Gastroesophageal sphincter (tissue), 4 donors: ENCODE measurements at places on chromosomes 5 and 9. TPM values are rescaled to one million over a fixed set of nuclear protein-coding genes. Genes with fewer than 3 reads are reported as not detected.

- ATAC-seq = no peak
These were observed 24.2 kb upstream of the SIL1 start for GRCh38 chr5:139222346-139222745.

- ATAC-seq = no peak
These were observed 243.7 kb downstream of the SEMA5A start for GRCh38 chr5:9302218-9302617.

The ANKRD18B gene
- total RNA-seq = 0.10 TPM

DNA sequence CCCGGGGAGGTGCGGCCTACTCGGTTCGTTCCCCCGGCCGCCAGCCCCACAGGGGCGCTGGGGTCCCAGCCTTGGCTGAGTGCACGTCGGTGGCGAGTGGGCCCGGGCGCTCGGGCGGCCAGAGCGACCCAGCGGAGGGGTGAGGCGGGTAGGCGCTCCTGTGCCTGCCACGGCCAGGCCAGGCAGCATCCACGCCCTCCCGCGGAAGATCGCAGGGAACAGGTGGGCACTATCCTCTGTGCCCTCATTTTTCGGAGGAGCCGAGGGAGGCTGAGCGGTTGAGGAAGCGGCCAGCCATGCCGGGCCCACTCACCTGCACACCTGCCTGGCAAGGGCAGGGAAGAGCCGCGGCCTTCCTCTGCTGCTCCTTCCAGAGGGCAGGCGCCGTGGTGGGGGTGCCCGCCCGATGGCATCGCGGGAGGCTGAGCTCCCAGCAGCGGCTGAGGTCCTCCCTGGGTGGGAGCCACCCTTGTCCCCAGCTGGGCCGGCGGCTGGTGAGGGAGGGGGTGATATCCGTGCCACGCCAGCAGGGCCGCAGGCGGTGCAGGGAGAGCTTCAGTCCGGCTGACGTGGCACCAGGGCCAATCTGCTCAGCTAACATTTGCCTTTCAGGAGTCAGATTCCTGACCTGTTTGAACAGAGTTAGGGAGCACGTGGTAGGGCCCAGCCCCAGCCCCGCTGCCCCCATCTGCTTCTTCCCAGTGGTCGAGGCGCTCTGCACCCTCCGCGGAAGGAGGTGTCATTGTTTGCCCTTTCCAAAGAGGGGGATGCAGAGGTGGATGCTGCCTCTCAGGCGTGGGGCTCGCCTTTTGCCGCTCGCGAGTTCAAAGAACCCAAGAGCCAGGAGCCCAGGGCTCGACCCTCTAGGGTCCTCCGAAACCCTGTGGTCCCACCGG lies 1.6 kb upstream of the SEC16A start:
- ATAC-seq = no peak

GRCh38 chr5:849651-850301 lies 1.0 kb downstream of the ZDHHC11 start:
- ATAC-seq = peak; percentile 60

DNA sequence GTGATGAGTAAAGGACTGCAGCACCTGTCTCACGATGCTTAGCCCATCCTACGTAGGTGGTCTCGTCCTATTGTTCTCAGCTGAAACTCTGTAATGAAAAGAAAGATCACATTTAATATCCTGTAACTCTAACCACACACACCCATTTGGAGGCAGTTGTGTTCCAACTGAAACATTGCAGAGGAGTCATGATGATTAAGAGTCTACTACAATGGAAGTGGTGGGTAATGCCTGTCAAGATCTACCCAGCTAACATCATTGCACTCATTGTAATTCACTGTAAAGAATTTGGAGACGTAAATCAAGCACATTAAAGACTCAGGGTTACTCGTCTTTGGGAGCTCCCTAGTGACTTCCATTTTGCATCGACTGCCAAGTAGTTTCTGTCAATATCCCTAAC lies 106.0 kb upstream of the PTPN3 start:
- no peak for ATAC-seq

DNA sequence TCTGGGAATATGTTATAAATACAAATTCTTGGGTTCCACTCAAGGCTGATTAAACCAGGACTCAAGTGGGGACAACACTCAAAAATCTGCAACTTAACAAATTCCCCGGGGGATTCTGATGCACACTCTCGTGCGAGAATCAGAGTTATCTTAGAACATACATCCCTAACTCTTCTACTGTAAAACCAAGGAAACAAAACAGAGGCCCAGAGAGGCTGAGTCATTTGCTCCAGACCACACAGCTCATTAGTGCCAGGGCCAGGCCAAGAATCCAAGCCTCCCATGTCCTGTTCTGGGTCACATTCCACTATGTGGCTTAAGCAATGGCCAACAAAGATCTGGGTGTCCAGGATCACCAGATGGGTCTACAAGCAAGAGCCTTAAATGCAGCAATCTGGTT lies 166.0 kb downstream of the ADAMTS12 start:
- ATAC-seq = no peak

- ATAC-seq = no peak
These were observed 31.1 kb upstream of the MVB12B start for GRCh38 chr9:126295516-126295915.

- no peak for ATAC-seq
These were observed 43.1 kb downstream of the P4HA2 start for GRCh38 chr5:132184588-132184987.

GRCh38 chr5:170179626-170180025 lies 53.2 kb upstream of the C5orf58 start:
- no peak for ATAC-seq

DNA sequence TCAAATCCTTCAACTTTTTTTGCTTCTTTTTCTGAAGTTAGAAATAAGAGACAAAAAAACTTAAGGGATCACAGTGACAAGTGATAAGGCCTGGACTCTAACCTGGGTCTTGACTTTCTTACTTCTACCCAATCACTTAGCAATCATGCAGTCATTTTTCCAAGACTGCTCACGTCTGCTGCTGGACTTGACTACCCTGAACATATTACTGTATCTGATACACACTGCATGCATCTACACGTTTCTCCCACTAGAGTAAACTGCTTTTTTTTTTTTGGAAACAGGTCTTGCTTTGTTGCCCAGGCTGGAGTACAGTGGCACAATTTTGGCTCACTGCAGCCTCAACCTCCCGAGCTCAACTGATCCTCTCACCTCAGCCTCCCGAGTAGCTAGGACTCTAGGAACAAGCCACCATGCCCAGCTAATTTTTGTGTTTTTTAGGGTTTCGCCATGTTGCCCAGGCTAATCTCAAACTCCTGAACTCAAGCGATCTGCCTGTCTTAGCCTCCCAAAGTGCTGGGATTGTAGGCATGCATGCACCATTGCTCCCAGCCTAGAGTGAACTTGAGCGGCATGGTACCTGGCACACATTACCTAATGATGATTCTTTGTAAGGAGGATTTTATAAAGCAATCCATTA lies 7.4 kb downstream of the PLIN2 start:
- no peak for ATAC-seq

DNA sequence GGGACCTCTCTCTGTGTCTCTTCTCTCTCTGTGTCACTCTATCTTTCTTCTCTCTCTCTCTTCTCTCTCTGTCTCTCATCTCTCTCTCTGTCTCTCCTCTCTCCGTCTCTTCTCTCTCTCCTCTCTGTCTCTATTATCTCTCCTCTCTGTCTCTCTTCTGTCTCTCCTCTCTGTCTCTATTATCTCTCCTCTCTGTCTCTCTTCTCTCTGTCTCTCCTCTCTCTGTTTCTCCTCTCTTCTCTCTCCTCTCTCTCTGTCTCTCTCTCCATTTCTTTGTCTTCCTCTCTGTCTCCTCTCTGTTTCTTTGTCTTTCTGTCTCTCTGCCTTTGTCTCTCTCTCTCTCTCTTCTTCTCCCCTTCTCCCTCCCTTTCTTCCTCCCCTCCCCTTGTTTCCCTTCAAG lies 3.2 kb upstream of the OLFM1 start:
- ATAC-seq = no peak

The ASTN2 gene
- total RNA-seq = 7.0 TPM

The DMRT3 gene
- not detected for total RNA-seq

DNA sequence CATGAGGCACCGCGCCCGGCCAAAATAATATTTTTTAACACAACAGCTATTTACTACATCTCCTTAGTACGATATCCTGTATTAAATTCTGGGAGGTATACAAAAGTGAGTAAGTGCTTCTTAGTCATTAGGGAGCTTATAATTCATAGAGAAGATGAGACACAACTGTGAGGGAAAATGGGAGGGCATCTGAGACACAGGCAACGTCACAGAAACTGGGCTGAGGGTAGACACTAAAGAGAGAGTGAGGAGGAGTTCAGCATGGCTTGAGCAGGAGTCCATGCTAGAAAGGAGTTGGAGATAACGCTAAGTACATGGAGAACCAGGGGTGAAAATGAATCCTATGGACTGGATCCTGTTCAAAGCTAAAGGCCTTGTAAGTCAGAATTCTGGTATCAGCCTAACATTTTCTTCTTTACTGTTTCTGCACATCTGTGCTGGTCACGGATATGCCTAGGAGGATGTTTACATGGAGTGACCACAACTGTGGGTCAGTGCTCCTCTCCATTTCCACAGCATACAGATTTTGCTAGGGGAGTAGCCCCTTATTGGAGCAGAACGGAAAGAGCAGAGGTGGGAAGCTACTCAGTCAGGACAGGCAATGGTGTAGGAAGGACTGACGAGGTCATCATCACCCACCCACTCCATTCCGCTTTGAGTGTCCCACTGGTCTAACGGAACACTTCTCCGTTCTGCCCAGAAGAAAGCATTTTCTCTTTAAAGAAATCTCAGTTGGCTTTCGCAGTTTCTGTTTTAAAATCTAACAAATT lies 310.4 kb upstream of the EFNA5 start:
- ATAC-seq = no peak

DNA sequence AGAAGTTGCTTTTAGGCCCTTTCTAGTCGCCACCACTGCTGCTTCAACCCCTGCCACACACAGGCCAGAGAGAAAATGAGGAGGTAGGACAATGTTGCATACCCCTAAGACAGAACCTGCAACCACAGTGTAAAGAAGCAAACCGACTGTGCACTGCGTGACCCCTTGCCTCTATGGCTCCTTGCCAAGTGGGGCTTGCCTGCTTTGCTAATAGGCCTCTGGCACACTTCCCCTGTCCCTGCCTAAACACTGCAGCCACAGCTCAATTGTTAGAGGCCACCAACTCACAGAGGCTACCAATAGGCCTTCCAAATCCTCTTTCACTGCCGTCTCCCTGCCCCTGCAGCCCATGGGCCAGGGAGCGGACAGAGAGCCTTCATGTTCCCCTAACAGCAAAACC lies 280.1 kb downstream of the CDH10 start:
- ATAC-seq = no peak
